ENCODE measurements at places on chromosomes 16 and 17.
A peak's percentile ranks its signal among the peaks of the same experiment; 100 is the strongest.

- no peak for DNase-seq
These were observed 88.7 kb downstream of the AIPL1 start for GRCh38 chr17:6346156-6346786.

DNA sequence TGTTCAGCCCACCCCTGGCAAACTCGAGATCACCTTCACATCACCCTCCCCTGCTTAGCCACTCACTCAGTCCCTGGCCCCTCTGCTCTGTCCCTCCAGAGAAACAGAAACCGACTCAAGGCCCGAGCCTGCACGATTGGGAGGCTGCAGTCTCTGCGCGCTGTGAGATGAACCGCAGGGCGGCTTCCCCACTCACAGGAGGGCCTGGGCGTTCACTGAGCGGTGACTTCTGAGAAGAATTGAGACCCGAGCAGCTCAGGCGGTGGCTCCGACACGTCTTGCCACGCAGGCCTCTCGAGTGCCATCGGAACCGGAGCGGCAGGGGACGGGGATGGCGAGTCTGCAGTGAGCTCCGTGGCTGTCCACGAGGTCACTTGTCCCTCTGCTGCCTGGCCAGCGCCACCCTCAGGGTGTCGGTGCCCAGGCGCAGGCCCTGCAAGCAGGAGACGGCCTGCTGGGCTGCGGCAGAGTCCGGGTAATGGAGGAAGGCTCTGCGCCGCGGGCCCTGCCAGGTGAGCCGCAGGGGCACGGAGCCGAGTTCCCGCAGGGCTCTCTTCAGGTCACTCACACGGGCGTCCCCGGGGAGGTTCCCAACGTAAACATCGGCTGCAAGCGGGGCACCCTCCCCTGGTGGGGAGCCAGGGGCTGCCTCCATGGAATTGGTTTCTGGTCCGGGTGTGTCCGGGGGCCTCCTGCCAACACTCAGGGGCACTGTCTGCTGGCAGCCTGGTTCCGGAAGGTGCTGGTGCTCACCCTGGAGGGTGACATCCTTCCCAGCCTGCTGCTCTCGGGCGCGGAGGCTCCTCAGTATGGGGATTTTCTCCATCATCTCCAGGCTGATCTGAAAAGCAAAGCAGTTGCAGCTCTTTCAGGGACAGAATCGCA lies 21.6 kb downstream of the FOXF1 start:
- no peak for DNase-seq

DNA sequence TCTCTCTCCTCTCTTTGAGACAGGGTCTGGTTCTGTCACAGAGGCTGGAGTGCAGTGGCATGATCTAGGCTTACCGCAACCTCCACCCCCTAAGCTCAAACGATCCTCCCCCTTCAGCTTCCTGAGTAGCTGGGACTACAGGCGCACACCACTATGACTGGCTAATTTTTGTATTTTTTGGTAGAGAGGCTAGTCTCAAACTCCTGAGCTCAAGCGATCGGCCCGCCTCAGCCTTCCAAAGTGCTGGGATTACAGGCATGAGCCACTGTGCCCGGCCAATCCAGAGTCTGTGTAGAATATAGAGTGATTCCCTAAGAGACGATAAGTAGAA lies 65.8 kb upstream of the RPH3AL start:
- peak; percentile 63 for DNase-seq

DNA sequence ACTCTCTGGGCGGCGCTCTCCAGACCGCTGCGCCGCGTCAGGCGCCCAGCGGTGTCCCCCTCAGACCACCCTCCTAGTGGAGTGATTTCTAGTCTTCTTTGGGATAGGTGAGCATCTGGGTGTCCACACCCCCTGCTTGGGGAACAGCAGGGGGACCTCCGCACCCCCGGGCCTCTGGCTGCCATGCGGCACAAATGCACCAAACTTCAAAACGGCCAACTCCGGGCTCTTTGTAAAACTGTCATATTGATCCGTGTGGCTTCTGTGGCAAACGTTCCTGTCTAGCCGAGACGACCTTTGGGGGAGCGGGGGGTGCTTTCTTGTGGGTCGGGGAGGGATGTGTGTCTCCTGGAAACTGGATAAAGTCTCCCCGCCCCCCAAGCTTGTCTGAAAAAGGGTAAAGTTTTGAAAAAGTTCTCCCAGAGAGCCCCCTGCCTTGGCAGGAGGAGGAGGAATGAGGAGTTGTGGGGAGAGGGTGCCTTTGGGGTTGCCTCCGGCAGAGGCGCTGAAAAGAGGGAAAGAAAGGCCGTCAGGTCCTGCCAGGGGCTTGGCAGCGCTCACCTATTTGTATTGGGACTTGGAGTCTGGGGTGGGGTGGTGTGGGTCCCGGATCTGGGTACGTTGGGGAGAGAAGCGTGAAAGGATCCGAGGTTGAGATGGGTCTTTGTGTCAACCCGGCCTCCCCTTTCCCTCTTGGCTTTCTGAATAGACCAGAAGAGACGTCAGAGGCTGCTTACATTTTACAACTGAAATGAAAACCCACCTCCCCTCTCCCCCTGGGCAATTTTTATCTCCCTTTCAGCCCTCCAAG lies 2.2 kb upstream of the CHD3 start:
- peak; percentile 50 for DNase-seq

- no peak for DNase-seq
These were observed 67.2 kb upstream of the AXIN2 start for GRCh38 chr17:65628644-65629036.

DNA sequence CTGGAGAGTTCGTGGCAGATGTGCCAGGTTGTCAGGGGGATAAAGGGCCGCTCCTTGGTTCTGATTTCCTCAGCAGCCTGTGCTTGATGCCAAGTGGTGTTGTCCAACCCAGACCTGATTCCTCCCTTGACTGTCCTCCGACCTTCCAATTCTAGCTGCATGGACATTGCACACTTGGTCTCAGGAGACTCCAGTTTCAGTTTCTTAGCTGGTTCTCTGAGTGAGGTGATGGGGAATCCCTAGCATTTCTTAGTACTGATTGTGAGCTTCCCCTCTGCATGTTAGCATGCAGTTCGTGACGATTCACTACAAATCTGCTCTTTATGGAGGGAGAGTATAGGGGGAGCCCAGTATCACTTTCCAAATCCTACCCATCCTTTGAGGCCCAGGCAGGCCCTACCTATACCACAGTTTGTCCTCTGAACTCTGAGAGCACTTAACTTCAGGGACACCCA lies 12.4 kb upstream of the CCR7 start:
- DNase-seq = no peak

- no peak for DNase-seq
These were observed 5.0 kb upstream of the SLC38A8 start for GRCh38 chr16:84047626-84048025.

DNA sequence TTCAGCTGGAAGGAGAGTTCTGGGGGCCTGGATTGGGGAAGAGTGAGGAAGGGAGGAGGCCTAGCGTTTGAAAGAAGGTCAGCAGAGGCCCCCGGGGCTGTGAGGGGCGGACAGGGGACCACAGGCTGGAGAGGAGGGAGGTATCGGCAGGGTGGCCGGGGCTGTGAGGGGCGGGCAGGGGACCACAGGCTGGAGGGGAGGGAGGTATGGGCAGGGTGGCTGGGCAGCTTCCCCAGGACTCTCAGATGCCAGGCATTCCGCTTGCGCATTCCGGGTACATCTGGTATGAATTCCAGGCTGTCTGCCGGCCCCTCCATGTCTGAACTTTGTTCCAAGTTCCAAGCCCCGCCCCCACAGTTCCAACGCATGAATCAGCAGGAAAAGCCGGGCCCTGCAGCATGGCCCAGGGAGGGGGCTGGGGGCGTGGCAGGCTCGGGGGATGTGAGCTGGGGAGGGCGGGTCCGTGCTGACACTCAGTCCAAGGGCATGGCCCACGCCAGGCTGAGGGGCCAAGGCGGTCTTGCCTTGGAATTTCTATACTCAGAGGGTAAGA lies 4.3 kb upstream of the TLCD2 start:
- peak; percentile 32 for DNase-seq

GRCh38 chr16:84294531-84295142 lies at the start of gene WFDC1:
TSS of gene WFDC1 (plus strand) at chr16:84294878. CDS start at chr16:84294972, 94 bp downstream.
- no peak for DNase-seq

GRCh38 chr17:62052765-62053338 lies 12.2 kb downstream of the MED13 start:
- DNase-seq = no peak

DNA sequence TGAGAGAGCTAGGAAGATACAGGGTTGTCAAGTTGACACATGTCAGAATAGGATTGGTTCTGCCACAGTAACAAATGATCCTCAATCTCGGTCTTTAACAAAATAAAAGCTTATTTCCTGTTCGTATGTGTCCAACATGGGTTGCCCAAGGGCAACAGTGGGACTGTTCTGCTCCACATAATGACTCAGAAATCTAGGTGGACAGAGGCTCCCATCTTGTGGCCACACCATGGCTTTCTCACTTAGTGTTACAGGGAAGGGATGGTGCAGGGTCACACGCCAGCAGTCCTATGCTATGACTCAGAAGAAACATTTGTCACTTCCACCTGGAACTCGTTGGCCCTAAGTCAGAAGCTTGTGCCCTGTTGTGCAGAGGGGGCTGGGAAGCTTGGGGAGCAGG lies 364.9 kb downstream of the SNX29 start:
- no peak for DNase-seq

DNA sequence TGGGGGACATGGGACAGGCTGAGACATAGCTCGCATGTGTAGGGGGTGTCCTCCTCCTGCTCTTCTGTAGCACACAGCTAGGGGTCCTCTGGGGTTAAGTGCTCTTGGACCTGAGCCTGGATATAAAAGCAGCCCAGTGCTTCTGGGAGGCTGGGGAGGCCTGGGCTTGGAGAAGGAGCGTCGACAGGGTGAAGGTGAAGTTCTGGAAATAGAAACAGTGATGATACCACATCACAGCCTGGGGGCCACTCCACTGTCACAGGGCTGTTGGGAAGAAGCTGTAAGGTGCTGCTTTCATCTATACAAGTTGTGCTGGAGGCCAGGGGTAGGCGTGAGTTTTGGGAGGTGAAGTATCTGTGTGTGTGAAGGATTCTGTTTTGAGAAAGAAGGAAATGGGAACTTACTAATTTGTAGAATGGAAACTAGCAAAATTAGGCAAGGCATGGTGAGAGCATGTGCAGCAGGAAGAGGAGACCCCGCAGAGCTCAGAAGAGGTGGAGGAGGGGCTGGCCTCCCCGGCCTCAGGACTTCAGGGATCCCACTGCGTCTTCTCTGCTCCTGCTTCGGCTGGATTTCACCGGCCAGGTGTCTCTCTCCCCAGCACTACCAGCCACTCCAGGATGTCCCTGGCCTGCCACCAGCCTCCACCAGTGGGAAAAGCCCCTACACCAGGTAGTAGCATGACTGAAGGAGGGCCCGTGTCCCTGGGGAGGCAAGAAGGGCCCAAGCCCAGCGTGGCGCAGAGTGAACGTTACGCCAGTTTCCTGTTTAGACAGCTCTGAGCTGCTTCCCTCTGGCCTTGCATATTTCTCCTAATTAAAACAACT lies 19.4 kb downstream of the PLCG2 start:
- peak; percentile 44 for DNase-seq

All from stimulated activated CD4-positive, alpha-beta T cell treated with anti-CD3 and anti-CD28 coated beads, Interleukin-1b, Interleukin-23, amount 100 ng/mL, for 48 hours (primary cell).